ENCODE measurements at places on chromosomes 1 and 21.

- DNase-seq = no peak
Observed at GRCh38 chr1:213623064-213623581, 364.6 kb upstream of the PROX1 start.

GRCh38 chr1:92210701-92211100, 7.0 kb upstream of the C1orf146 start:
- DNase-seq = peak; percentile 64

- DNase-seq = peak; percentile 41
Observed at GRCh38 chr1:83958704-83959103, 40.2 kb downstream of the TTLL7 start.

- no peak for DNase-seq
Observed at GRCh38 chr1:98402860-98403259, 258.7 kb upstream of the SNX7 start.

GRCh38 chr21:46057710-46058241, 40.1 kb upstream of the COL6A2 start:
- DNase-seq = no peak

DNA sequence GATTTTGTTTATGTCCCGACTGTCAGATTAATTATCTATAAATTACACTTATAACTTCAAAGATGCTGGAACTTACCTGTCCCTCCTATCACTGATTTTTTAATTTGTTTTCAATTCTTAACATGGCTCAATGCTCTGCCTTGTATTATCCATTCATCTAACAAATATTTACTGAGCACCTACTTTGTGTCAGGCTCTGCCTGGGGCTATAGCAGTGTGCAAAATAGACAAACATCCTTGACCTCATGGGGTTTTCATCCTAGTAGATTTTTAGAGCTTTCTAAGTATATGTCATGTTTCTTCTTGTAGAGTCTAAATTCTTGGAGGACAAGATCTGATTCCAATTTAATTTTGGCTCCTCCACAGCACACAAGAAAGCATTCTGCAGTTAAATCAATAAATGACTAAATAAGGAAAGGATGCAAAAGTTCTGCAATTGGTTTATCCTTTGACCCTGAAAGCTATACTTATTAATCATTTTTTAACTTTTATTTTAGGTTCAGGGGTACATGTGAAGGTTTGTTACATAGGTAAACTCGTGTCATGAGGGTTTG, 10.8 kb upstream of the SMYD2 start:
- no peak for DNase-seq

DNA sequence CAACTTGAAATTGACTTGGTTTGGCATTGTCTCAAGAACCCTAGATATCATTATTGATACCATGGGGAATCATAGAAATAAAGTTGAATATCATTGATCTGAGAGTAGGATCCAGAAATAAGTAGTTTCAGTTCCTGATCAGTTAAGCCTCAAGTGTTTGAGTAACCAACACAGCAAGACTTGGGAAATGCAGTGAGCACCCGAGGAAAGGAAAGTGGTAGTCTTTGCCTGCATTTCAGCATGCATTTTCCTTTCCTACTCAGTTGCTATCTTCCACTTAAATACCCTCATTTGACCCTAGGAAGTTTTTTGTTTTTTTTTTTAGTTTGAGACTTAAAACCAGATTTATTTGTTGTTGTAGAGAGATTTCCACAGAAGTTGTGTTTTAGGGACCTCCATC, 18.9 kb downstream of the CLEC20A start:
- no peak for DNase-seq

DNA sequence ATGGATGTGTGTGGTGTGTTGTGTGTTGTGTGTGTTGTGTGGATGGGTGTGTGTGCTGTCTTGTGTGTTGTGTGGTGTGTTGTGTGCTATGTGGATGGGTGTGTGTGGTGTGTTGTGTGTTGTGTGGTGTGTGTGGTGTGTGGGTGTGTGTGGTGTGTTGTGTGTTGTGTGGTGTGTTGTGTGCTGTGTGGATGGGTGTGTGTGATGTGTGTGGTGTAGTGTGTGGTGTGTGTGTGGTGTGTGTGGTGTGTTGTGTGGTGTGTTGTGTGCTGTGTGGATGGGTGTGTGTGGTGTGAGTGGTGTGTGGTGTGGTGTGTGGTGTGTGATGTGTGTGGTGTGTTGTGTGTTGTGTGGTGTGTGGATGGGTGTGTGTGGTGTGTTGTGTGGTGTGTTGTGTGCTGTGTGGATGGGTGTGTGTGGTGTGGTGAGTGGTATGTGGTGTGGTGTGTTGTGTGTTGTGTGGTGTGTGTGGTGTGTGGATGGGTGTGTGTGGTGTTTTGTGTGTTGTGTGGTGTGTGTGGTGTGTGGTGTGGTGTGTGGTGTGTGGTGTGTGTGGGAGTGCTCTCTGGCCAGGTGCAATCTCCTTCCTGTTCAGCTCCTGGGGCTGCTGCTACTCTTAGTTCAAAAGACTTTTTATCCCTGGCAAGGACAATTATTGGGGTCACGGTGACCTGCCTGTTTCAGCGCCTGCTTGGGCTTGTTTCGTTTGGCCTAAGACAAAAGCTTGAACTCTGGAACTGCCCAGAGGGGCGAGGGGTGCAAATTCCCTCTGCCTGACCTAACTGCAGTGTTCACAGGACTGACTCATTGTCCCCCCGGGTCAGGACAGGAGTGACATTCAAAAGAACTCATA, 101.1 kb downstream of the UBIAD1 start:
- DNase-seq = no peak

- no peak for DNase-seq
Observed at GRCh38 chr1:117599286-117600221, 6.3 kb upstream of the TENT5C start.

- no peak for DNase-seq
Observed at GRCh38 chr1:213724640-213725536, 262.9 kb upstream of the PROX1 start.
